Activated CD4-positive, alpha-beta T cell treated with anti-CD3 and anti-CD28 coated beads for 36 hours (primary cell): ENCODE measurements at places on chromosomes 6 and 20.

DNA sequence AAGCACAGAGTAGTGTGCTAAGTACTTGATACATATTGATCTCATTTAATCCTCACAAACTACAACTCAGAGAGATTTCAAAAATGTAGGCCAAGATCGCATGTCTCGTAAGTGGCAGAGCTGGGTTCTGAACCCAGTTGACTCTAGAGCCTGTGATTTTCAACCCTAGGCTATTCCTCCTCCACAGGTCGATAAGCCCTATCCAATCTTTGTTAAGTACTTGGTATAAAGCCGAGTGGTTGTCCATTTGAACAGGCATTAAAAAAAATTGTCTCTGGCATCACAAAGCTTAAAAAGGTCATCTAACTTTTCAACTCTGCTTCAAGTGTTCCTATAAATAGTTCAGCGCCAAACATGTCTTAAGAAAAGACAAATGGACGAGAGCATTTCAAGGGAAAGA lies 37.4 kb downstream of the LYRM4 start:
- no peaks in the 10 kb centered on the region for H3K4me1 ChIP-seq
- H3K4me3 ChIP-seq = no peak overlapping the region
- peaks cover 24% of the 10 kb centered on the region for H3K36me3 ChIP-seq
- no peak for DNase-seq
- no peaks in the 10 kb centered on the region for H3K27me3 ChIP-seq

- H3K4me3 ChIP-seq = no peak overlapping the region
- DNase-seq = no peak
- no peaks in the 10 kb centered on the region for H3K27me3 ChIP-seq
- H3K36me3 ChIP-seq = no peaks in the 10 kb centered on the region
- H3K4me1 ChIP-seq = peaks cover 17% of the 10 kb centered on the region
Measured at GRCh38 chr20:25566821-25567220, 18.5 kb downstream of the NINL start.

GRCh38 chr6:108159981-108160380 lies 5.8 kb upstream of the NR2E1 start:
- H3K27ac ChIP-seq = no peak overlapping the region
- no peak overlapping the region for H3K4me3 ChIP-seq
- H3K36me3 ChIP-seq = no peaks in the 10 kb centered on the region
- peaks cover 13% of the 10 kb centered on the region for H3K4me1 ChIP-seq
- H3K27me3 ChIP-seq = peaks cover 81% of the 10 kb centered on the region
- no peak for DNase-seq

DNA sequence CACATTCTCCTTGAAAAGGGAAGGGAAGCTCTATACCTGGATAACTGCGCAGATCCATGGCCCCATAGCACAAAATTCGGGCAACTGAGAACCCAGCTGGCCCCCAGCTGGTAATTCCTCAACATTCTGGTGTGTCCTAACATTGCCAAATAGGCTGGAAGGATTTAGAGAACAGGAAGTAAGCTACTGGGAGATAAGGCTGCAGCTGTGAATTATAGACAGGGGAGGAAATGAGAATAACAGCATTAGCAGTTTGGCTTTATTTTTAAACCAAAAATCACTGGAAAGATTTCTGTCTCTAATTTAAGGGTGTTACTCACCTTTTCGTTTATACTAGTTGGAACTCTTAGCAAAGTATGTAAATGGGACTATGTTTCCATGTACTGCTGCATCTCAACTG lies 97.2 kb downstream of the TULP4 start:
- no peak overlapping the region for H3K27ac ChIP-seq
- no peaks in the 10 kb centered on the region for H3K27me3 ChIP-seq
- no peak for DNase-seq
- H3K36me3 ChIP-seq = peaks cover 9% of the 10 kb centered on the region
- H3K4me1 ChIP-seq = peaks cover 2% of the 10 kb centered on the region

DNA sequence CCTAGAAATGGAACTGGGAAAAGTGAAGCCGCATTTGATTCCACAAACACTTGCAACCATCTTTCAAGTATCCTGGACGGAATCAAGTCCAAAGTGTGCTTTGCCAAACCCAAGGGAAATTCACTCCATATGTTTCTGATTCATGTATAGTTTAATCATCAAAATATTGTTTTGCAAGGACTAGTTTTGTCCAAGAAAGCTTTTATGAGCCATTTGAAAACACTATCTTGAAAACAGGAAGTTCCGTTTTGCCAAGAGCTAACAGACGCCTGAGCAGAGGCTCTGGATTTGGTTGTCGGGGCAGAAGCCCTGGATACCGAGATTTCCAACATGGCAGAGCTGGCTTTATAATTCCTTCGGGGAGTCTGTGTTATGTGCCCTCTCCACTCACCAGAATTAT lies 251.1 kb downstream of the PHACTR1 start:
- peaks cover 7% of the 10 kb centered on the region for H3K4me1 ChIP-seq
- no peak overlapping the region for H3K4me3 ChIP-seq
- DNase-seq = no peak
- no peak overlapping the region for H3K27ac ChIP-seq

DNA sequence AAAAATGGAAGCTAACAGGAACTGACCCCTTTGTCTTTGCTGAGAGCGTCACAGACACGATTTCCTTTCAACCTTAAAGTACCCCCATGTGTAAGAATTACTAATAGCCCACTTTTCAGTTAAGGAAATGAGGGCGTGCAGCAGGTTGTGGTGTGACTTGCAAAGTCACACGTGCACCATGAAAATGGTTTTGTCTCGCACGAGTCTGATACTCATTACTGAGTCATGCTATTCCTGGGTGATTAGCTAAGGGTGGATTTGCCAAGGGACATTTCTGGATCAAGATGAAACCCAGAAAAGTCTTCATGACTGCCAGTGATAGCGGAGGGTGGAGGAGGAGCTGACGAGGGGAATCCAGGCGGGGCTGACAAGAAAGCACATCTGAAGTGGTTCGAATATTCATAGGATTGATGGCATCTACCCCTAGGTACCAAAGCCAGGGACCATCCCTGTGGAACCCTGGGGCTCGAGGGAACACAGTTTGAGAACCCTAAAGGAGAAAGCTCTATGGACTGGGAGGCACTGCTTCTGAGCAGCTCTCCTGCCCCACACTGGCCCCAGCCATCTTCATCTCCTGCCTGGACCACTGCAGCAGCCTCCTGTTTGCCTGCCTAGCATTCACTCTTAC lies 12.1 kb upstream of the NFATC2 start:
- H3K27ac ChIP-seq = no peak overlapping the region
- H3K27me3 ChIP-seq = peaks cover 29% of the 10 kb centered on the region
- H3K4me3 ChIP-seq = no peak overlapping the region
- H3K4me1 ChIP-seq = peaks cover 11% of the 10 kb centered on the region
- no peaks in the 10 kb centered on the region for H3K36me3 ChIP-seq
